ENCODE measurements at places on chromosomes 3 and 15. TPM values are rescaled to one million over a fixed set of nuclear protein-coding genes. Genes with fewer than 3 reads are reported as not detected.
A peak's percentile ranks its signal among the peaks of the same experiment; 100 is the strongest.

TMC3 gene
- not detected for total RNA-seq

GRCh38 chr15:29278436-29279105, 8.9 kb upstream of the NSMCE3 start:
- DNase-seq: no peak
- H3K4me3 ChIP-seq: no peak overlapping the region
- H3K27me3 ChIP-seq: no peaks in the 10 kb centered on the region
- H3K36me3 ChIP-seq: no peaks in the 10 kb centered on the region
- H3K4me1 ChIP-seq: peaks cover 4% of the 10 kb centered on the region
- H3K27ac ChIP-seq: no peak overlapping the region

PLA2G4D gene
- not detected for total RNA-seq

- H3K27me3 ChIP-seq: no peaks in the 10 kb centered on the region
- no peaks in the 10 kb centered on the region for H3K4me1 ChIP-seq
- H3K36me3 ChIP-seq: no peaks in the 10 kb centered on the region
- no peak for DNase-seq
- H3K27ac ChIP-seq: no peak overlapping the region
These were observed 85.6 kb upstream of the POU1F1 start for GRCh38 chr3:87361956-87362355.

KBTBD13 gene
- not detected for total RNA-seq

- H3K27ac ChIP-seq: peak overlapping the region; percentile 95
- no peaks in the 10 kb centered on the region for H3K36me3 ChIP-seq
- H3K27me3 ChIP-seq: no peaks in the 10 kb centered on the region
- peaks cover 24% of the 10 kb centered on the region for H3K4me1 ChIP-seq
These were observed 896 bp upstream of the KLHL25 start for GRCh38 chr15:85795337-85796305.

TERC gene
- 16.6 TPM for total RNA-seq

DNA sequence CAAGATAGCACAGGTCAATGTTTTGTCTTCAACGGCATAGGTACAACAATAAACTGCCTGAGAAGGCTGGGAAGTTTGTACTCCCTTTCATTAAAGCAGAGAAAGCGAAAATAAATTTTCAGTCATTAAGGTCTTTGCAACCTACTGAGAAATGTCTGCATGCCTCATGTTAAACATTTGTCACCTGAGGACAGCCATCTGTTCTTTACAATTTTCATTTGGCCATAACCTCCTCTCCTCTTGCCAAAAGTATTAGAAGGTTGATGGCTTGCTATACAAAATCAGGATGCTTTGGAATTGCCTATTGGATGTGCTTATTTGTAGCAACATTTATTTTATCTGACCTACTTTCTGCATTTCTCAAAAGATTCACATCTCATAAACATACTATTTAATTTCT, 122.7 kb downstream of the GOLIM4 start:
- H3K36me3 ChIP-seq: no peaks in the 10 kb centered on the region
- H3K27ac ChIP-seq: no peak overlapping the region
- H3K27me3 ChIP-seq: no peaks in the 10 kb centered on the region
- no peak for DNase-seq

- H3K4me3 ChIP-seq: no peak overlapping the region
- DNase-seq: no peak
- H3K4me1 ChIP-seq: no peaks in the 10 kb centered on the region
- no peaks in the 10 kb centered on the region for H3K36me3 ChIP-seq
- H3K27me3 ChIP-seq: no peaks in the 10 kb centered on the region
- no peak overlapping the region for H3K27ac ChIP-seq
These were observed 2.8 kb upstream of the CLRN1 start for GRCh38 chr3:150975086-150975991.

- no peaks in the 10 kb centered on the region for H3K27me3 ChIP-seq
- no peak for DNase-seq
- peaks cover 30% of the 10 kb centered on the region for H3K36me3 ChIP-seq
- no peak overlapping the region for H3K4me3 ChIP-seq
- H3K27ac ChIP-seq: no peak overlapping the region
These were observed 17.8 kb downstream of the LMOD3 start for GRCh38 chr3:69104586-69104985.

DNA sequence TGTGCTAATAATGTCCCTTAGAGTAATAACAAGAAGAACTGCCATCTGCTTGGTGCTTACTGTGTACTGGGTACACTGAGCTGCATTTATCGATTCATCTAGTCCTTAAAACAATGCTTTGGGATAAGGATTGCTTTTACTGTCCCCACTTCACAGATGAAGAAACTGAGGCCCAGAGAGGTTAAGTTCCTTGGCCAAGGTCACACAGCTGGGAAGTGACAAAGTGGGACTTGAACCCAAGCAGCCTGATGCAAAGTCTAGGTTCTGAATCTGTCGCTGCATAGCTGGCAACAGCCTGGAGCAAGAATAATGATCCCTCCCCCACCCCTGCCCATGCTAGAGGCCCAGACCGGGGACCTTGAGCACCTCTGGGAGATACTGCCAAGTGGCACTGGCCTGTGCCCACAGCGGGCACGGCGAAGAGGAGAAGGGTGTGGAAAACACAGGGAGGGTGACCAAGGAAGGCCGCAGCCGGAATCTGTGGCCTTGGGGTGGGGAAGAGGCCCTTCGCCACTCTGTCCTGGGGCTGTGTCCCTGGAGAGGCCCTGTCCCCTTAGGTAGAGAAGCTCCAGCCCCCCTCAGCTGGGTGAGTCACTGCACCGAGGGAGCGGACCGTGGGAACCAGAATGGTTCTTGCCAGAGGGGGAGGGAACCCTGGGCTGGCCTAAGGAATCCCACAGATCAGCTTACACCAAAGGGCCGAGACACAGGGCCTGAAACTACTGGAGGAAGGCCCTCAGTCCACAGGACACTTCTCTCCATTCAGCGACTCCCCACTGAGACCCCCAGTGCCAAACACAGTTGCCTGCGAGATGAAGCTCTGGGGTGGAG, 3.5 kb downstream of the PLXND1 start:
- no peak overlapping the region for H3K4me3 ChIP-seq
- peaks cover 73% of the 10 kb centered on the region for H3K4me1 ChIP-seq
- no peaks in the 10 kb centered on the region for H3K36me3 ChIP-seq
- peak; percentile 83 for DNase-seq
- peak overlapping the region; percentile 95 for H3K27ac ChIP-seq

GRCh38 chr3:30708472-30708871, 102.1 kb downstream of the TGFBR2 start:
- DNase-seq: no peak
- no peaks in the 10 kb centered on the region for H3K27me3 ChIP-seq
- no peak overlapping the region for H3K27ac ChIP-seq
- no peaks in the 10 kb centered on the region for H3K36me3 ChIP-seq

- no peaks in the 10 kb centered on the region for H3K27me3 ChIP-seq
- H3K4me3 ChIP-seq: no peak overlapping the region
- peaks cover 28% of the 10 kb centered on the region for H3K36me3 ChIP-seq
- no peak for DNase-seq
These were observed 65.0 kb downstream of the SMARCC1 start for GRCh38 chr3:47716656-47717055.

GRCh38 chr3:58683466-58683865, 16.9 kb upstream of the FAM3D start:
- no peak for DNase-seq
- no peaks in the 10 kb centered on the region for H3K27me3 ChIP-seq
- no peak overlapping the region for H3K4me3 ChIP-seq
- no peaks in the 10 kb centered on the region for H3K36me3 ChIP-seq

GRCh38 chr3:44992555-44993470, 16.8 kb downstream of the EXOSC7 start:
- H3K4me1 ChIP-seq: peaks cover 15% of the 10 kb centered on the region
- no peaks in the 10 kb centered on the region for H3K27me3 ChIP-seq
- H3K36me3 ChIP-seq: peaks cover 3% of the 10 kb centered on the region
- no peak overlapping the region for H3K4me3 ChIP-seq
- no peak for DNase-seq

GRCh38 chr3:178140531-178141304, 395.5 kb upstream of the KCNMB2 start:
- no peaks in the 10 kb centered on the region for H3K4me1 ChIP-seq
- H3K27ac ChIP-seq: no peak overlapping the region
- no peaks in the 10 kb centered on the region for H3K27me3 ChIP-seq
- no peaks in the 10 kb centered on the region for H3K36me3 ChIP-seq
- no peak for DNase-seq
- H3K4me3 ChIP-seq: no peak overlapping the region

GRCh38 chr3:41101231-41101630, 98.1 kb upstream of the CTNNB1 start:
- no peak for DNase-seq
- H3K36me3 ChIP-seq: no peaks in the 10 kb centered on the region
- H3K4me1 ChIP-seq: no peaks in the 10 kb centered on the region

SLC9A9 gene
- 11.9 TPM for total RNA-seq

DNA sequence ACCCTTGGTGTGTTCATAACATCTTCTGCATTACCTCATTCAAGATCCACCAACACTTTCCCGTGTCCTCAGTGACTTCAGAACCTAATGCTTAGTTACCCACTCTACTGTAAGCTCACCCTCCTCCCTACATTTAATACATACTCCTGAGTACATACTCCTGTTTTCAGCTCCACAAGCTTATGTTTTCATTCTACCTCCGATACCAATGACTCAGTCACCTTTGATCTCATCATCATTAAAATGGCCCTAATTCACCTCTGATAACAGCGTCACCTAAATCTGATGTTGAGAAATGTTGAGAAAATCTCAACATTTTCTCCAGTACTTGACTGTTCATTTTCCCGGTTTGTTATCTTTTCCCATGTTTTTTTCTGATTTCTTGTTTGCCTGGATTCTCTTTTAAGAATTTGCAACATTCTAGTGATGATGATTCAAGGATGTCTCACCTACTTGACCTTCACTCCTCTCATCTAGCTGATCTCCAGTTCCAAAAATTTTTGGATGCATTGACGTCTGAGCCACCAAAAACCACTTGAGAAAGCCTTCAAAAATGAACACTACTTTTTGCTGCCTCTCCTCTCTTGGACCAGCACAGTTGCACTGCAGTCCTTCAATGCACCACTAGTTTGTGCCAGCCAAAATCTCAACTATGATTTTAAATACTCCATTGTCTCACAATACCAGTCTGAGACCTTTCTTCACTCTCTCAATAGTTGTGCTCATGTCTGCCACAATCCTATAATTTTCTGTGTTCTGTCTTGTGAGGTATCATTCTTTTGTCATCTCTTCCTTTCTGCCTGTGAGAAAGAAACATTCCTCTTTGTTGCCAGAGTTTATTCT, 220.7 kb upstream of the SEMA6D start:
- H3K27me3 ChIP-seq: no peaks in the 10 kb centered on the region
- DNase-seq: no peak
- no peaks in the 10 kb centered on the region for H3K4me1 ChIP-seq
- no peak overlapping the region for H3K27ac ChIP-seq

GRCh38 chr3:27629366-27629765, 92.8 kb downstream of the EOMES start:
- no peak overlapping the region for H3K4me3 ChIP-seq
- H3K36me3 ChIP-seq: no peaks in the 10 kb centered on the region
- peaks cover 2% of the 10 kb centered on the region for H3K4me1 ChIP-seq

GRCh38 chr3:55823001-55823400, 335.9 kb upstream of the WNT5A start:
- H3K27ac ChIP-seq: no peak overlapping the region
- peaks cover 5% of the 10 kb centered on the region for H3K4me1 ChIP-seq
- H3K36me3 ChIP-seq: no peaks in the 10 kb centered on the region
- H3K27me3 ChIP-seq: no peaks in the 10 kb centered on the region
- DNase-seq: no peak

GRCh38 chr3:45023675-45024074, 2.4 kb upstream of the CLEC3B start:
- DNase-seq: no peak
- no peak overlapping the region for H3K4me3 ChIP-seq
- peaks cover 26% of the 10 kb centered on the region for H3K4me1 ChIP-seq
- no peak overlapping the region for H3K27ac ChIP-seq
- H3K36me3 ChIP-seq: no peaks in the 10 kb centered on the region

VILL gene
- 24.2 TPM for total RNA-seq

- no peaks in the 10 kb centered on the region for H3K27me3 ChIP-seq
- H3K27ac ChIP-seq: no peak overlapping the region
- no peaks in the 10 kb centered on the region for H3K4me1 ChIP-seq
- H3K36me3 ChIP-seq: no peaks in the 10 kb centered on the region
- no peak overlapping the region for H3K4me3 ChIP-seq
- DNase-seq: no peak
These were observed 132.5 kb downstream of the MYRIP start for GRCh38 chr3:39941931-39942330.

DNA sequence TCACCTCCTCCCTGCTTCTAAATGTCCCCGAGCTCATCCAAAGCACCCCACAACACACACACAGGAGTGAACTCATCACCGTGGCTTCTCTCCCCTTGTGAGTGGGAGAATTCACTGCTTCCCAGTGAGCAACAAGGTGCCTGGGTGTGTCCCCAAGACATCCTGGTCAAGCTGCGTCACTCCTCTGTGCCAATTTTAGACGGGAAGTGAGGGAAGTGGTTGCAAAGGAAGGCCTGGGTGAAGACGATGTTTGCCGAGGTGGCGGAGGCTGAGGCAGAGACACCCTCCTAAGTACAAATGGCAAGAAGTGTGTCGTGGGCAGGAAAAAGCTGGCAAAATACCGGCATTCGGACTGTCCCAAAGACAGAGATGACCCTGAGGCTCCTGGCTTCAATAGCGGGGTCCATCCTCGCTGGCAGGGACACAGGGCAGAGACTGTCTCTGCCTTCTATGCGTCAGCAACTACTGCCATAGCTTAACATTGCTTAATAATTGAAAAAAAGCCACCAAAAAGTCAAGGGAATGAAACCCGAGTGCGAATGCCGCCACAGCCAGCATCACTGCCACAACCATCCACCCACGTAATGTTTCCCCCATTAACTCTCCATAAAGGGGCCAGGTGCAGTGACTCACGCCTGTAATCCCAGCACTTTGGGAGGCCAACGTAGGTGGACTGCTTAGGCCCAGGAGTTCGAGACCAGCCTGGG, 72.8 kb downstream of the VGLL4 start:
- no peak overlapping the region for H3K4me3 ChIP-seq
- peak overlapping the region; percentile 78 for H3K27ac ChIP-seq
- peak; percentile 43 for DNase-seq
- H3K27me3 ChIP-seq: no peaks in the 10 kb centered on the region
- peaks cover 21% of the 10 kb centered on the region for H3K36me3 ChIP-seq

ATP13A5 gene
- 2.9 TPM for total RNA-seq

DNA sequence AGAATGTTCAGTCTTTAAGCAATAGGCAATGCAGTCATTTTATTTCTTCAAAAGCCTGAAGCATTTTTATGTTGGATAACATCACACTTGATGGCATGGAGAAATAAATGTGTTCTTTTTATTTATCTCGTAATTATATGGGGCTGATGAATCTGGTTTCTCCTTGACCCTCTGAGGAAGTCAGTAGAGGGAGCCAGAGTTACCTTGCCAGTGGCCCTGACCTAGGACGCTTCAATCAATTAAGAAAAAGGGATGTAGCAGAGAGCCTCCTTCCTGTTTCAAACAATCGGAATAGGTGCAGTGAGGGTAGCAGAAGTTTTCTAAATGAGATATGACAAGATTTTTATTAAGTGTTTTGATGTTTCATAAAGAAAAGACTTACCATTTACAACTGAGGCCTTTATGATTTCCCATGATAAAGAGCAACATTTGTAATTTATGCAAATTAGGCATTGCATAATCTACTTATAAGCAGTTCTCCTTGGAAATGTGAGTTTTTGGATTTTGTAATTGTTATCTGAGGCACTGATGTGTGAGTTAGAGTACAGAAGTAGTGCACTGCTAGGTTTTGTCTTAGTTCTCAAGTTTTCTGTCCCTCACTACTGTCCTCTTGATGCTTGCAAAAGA, 129.1 kb downstream of the RAP2B start:
- H3K27ac ChIP-seq: no peak overlapping the region
- no peak for DNase-seq
- no peak overlapping the region for H3K4me3 ChIP-seq
- H3K27me3 ChIP-seq: no peaks in the 10 kb centered on the region
- peaks cover 9% of the 10 kb centered on the region for H3K4me1 ChIP-seq

GRCh38 chr3:43194069-43194468, 88.2 kb upstream of the POMGNT2 start:
- DNase-seq: no peak
- H3K36me3 ChIP-seq: no peaks in the 10 kb centered on the region
- no peaks in the 10 kb centered on the region for H3K27me3 ChIP-seq
- H3K4me1 ChIP-seq: peaks cover 14% of the 10 kb centered on the region
- peak overlapping the region; percentile 71 for H3K27ac ChIP-seq
- no peak overlapping the region for H3K4me3 ChIP-seq

Data from upper lobe of left lung (tissue), 6 donors.